ENCODE measurements at places on chromosomes 2 and 18. TPM values are rescaled to one million over a fixed set of nuclear protein-coding genes. Genes with fewer than 3 reads are reported as not detected.
A peak's percentile ranks its signal among the peaks of the same experiment; 100 is the strongest.

Gene PDCD1
- 16.0 TPM for total RNA-seq

Gene FRZB
- total RNA-seq: 2.5 TPM

Gene DYNAP
- total RNA-seq: 0.09 TPM

Gene AQP12B
- total RNA-seq: under 0.01 TPM

Gene PRKAG3
- not detected for total RNA-seq

- no peak for DNase-seq
- no peak overlapping the region for H3K27ac ChIP-seq
- no peaks in the 10 kb centered on the region for H3K27me3 ChIP-seq
- no peaks in the 10 kb centered on the region for H3K4me1 ChIP-seq
- no peak overlapping the region for H3K4me3 ChIP-seq
Observed at GRCh38 chr2:219912491-219912921, 285.1 kb downstream of the SLC4A3 start.

DNA sequence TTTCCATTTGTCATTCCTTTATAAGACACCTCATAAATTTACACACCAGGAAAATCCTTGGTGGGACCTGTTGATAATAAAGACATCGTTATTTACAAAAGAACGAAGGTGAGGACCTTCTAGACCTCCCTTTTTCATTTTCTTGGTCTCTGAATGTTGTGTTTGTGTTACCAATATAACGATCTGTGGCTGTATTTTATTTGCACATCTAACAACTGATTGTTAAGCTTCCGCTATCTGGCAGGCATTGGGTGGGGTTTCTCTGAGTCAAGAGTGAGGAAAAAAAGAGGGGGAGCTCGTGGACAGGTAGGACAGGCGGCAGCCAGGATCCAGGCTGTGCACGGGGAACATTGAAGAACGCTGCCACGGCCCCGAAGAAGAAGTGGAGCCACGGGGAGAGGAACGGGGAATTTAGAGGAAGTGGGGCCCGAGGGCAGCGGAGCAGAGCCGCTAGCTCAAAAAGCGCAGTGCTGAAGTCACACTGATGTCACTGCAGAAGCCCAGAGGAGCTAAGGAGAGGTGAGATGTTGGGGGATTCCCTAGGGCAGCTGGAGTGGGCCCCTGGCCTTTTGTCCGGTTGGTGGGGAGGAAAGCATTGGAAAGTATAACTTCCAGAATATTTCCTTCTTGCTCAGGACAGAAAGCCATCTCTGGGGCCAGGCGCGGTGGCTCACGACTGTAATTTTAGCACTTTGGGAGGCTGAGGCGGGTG is 20.9 kb upstream of the DNMT3A start:
- DNase-seq: no peak
- H3K27ac ChIP-seq: peak overlapping the region; percentile 75
- peaks cover 13% of the 10 kb centered on the region for H3K4me1 ChIP-seq

DNA sequence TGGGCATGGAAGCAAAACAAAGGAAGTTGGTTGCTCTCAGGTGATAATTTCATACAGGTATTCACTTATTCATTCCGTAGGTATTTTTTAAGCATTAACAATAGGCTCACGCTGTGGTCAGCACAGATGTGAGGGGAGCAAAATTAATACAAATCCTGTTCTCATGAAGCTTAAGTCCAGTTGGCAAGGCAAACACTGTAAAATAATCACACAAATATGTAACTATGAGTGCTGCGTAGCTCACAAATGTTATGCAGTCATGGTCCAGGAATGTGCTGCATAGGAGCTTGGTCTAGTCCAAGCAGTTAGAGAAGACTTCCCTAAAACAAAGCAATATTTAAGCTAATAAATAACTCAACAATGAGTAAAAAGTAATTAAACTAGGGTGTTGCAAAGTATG is 23.9 kb downstream of the SP5 start:
- no peaks in the 10 kb centered on the region for H3K4me1 ChIP-seq
- peaks cover 6% of the 10 kb centered on the region for H3K27me3 ChIP-seq

DNA sequence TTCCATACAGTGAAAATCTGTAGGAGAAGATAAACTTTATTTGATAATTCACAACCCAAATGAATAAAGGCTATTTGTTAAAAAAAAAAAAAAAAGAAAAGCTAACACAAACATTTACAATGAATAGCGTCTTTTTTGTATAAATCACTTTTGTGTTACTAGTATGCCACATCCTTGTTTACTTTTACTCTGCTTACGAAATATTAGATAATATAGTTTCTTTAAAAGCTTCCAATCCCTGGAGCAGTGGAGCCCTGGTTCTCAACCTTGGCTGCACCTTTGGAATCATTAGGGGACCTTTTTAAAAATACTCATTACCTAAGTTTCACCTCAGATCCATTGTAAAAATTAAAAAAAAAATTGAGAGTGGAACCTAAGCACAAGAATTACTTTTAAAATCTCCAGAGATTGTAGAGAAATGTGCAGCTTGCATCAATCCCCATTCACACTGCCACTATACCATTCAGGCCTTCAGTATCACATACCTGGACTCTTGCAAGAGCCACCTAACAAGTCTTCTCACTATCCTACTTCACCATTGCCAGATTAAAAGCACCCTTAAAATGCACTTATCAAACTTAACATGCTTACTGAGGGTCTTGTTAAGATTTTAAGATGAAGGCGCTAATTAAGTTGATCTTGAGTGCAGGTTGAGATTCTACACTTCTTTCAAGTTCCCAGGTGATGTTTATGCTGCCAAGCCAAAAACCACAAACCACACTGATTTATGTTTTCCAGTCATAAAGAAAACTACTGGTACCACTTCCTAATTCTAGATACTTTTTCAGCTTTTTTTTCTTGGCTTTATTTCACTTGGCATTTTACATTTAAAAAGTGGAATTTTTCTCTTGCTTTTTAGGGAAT is 59.7 kb upstream of the ZC3H15 start:
- no peak overlapping the region for H3K27ac ChIP-seq
- no peak for DNase-seq
- no peak overlapping the region for H3K4me3 ChIP-seq
- H3K27me3 ChIP-seq: no peaks in the 10 kb centered on the region
- no peaks in the 10 kb centered on the region for H3K36me3 ChIP-seq
- H3K4me1 ChIP-seq: no peaks in the 10 kb centered on the region

- H3K4me3 ChIP-seq: no peak overlapping the region
- H3K36me3 ChIP-seq: no peaks in the 10 kb centered on the region
- no peaks in the 10 kb centered on the region for H3K27me3 ChIP-seq
- H3K27ac ChIP-seq: peak overlapping the region; percentile 7
Observed at GRCh38 chr18:44826418-44827259, 146.0 kb downstream of the SETBP1 start.

DNA sequence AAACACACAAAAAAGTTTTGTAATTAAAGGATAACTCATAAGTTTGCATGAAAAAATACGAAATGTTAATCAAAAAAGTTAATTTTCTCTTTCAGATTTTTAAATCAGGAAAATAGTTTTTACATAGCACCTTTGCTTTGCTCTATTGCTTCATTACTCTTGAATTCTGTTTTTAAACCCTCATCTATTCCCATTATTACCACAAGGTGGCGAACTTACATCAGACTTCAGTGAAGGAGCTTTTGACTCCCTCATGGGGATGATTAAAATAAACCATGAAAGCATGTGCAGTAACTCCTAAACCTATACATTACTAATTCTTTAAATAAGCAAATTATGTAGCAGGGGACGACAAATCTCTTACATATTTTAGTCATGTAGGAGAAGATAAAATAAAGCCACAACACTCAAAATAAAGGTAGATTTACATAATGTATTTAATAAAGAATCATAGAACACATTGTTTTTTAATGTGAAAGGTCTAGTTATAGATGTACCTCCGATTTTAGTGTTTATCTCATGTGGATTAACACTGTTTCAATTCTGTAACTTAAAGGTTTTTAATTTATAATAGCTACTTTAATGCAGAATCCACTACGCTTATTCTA is 105.2 kb downstream of the NETO1 start:
- H3K27ac ChIP-seq: no peak overlapping the region
- no peaks in the 10 kb centered on the region for H3K4me1 ChIP-seq
- peak; percentile 57 for DNase-seq
- no peak overlapping the region for H3K4me3 ChIP-seq
- no peaks in the 10 kb centered on the region for H3K27me3 ChIP-seq
- no peaks in the 10 kb centered on the region for H3K36me3 ChIP-seq

GRCh38 chr18:32308493-32309120 is 118.8 kb downstream of the MEP1B start:
- no peak overlapping the region for H3K4me3 ChIP-seq
- H3K36me3 ChIP-seq: no peaks in the 10 kb centered on the region
- H3K27me3 ChIP-seq: no peaks in the 10 kb centered on the region
- H3K4me1 ChIP-seq: no peaks in the 10 kb centered on the region

DNA sequence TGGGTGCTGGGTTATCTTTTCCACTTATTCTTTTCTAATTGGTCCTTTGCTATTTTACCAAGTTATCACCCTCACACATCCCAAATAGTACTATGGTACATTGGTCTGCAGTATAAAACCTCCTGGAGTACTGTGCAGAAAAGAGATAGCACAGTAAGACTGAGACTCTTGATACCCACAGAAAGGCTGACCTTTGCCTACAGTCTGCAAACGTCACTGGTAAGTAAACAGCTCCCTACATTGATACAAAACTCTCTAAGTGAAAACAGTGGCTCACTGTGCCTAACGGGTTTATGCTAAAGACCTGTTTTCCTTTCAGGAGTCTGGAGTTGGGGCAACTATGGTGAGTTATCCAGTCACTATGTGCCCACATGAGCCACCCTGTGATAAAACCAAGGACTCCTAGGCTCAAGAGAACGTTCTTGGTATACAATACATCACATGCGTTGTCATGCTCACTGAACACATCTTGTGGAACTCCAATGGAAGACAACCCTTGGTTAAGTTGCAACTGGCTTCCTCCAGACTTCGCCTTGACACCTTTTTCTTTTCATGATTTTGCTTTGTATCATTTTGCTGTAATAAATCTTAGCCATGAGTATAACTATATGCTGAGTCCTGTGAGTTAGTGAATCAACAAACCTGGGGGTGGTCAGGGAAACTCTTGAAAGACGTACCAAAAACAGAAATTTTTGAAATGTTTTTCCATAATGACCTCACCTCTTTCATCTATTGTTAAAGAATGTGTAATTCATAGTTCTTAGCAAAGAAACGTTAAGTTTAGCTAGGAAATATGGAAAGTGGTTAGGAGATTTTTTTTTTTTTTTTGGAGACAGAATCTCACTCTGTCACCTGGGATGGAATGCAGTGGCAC is 104.9 kb downstream of the C2orf74 start:
- DNase-seq: no peak
- H3K27me3 ChIP-seq: no peaks in the 10 kb centered on the region
- no peaks in the 10 kb centered on the region for H3K4me1 ChIP-seq
- H3K4me3 ChIP-seq: no peak overlapping the region
- H3K36me3 ChIP-seq: peaks cover 42% of the 10 kb centered on the region
- H3K27ac ChIP-seq: no peak overlapping the region

DNA sequence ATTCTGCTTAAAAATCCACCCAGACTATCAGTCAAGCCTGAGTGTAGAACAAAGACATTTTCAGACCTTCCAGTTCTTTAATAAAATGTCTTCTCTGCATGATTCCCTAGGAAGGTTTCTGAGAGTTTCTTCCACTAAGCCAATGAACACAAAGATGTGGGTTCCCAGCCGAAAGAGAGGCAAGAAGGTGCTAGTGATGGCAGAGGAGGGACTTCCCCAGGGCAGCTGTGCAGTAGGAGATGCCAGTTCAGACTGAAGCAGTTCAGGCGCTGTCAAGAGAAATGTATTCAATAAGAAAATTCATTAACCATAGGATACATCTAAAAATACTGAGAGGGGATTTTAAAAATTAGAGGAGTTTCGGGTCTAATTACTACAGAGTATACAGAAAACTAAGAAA is 83.3 kb downstream of the RND3 start:
- H3K36me3 ChIP-seq: no peaks in the 10 kb centered on the region
- H3K27ac ChIP-seq: no peak overlapping the region
- H3K4me1 ChIP-seq: no peaks in the 10 kb centered on the region
- no peak for DNase-seq
- no peak overlapping the region for H3K4me3 ChIP-seq

- no peak overlapping the region for H3K4me3 ChIP-seq
- no peaks in the 10 kb centered on the region for H3K4me1 ChIP-seq
- H3K36me3 ChIP-seq: no peaks in the 10 kb centered on the region
- no peak for DNase-seq
- H3K27ac ChIP-seq: no peak overlapping the region
Observed at GRCh38 chr18:22900558-22901238, 32.4 kb upstream of the RBBP8 start.

GRCh38 chr2:46530639-46531038 is 51.3 kb downstream of the TMEM247 start:
- H3K4me1 ChIP-seq: peaks cover 12% of the 10 kb centered on the region
- DNase-seq: no peak
- no peaks in the 10 kb centered on the region for H3K27me3 ChIP-seq
- H3K36me3 ChIP-seq: no peaks in the 10 kb centered on the region
- H3K27ac ChIP-seq: no peak overlapping the region

- no peak overlapping the region for H3K27ac ChIP-seq
- no peak overlapping the region for H3K4me3 ChIP-seq
- no peaks in the 10 kb centered on the region for H3K27me3 ChIP-seq
- DNase-seq: no peak
- no peaks in the 10 kb centered on the region for H3K4me1 ChIP-seq
- no peaks in the 10 kb centered on the region for H3K36me3 ChIP-seq
Observed at GRCh38 chr2:150617351-150617978, 130.0 kb upstream of the RND3 start.

GRCh38 chr2:217655651-217656050 is 347.1 kb downstream of the TNS1 start:
- no peaks in the 10 kb centered on the region for H3K36me3 ChIP-seq
- H3K4me3 ChIP-seq: no peak overlapping the region
- no peaks in the 10 kb centered on the region for H3K27me3 ChIP-seq
- DNase-seq: no peak

DNA sequence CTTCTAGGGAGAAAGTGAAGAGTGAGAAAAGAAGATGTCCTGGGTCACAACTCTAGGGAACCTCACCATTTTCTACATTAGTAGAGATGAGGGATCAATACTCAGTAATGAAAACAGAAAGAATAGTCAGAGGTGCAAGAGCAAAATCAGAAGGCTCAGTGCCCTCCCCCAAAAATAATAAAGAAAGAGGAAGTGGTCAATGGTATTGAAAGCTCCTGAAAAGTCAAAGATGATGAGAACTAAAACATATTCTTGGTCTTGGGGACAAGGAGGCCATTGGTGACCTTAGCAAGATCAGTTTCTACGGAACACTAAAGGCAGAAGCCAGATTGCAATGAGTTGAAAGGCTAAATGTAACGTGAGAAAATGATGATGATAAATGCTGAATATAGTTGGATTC is 24.5 kb upstream of the MYO1B start:
- H3K27me3 ChIP-seq: no peaks in the 10 kb centered on the region
- H3K36me3 ChIP-seq: no peaks in the 10 kb centered on the region
- H3K4me3 ChIP-seq: no peak overlapping the region
- no peak for DNase-seq
- H3K27ac ChIP-seq: no peak overlapping the region

- no peaks in the 10 kb centered on the region for H3K36me3 ChIP-seq
- H3K4me3 ChIP-seq: no peak overlapping the region
- no peaks in the 10 kb centered on the region for H3K27me3 ChIP-seq
- H3K4me1 ChIP-seq: no peaks in the 10 kb centered on the region
Observed at GRCh38 chr18:46276748-46277147, 172.6 kb downstream of the HAUS1 start.

GRCh38 chr18:47997338-47997780 is 66.9 kb upstream of the SMAD2 start:
- DNase-seq: no peak
- H3K4me1 ChIP-seq: peaks cover 4% of the 10 kb centered on the region
- H3K27me3 ChIP-seq: no peaks in the 10 kb centered on the region

All from thymus (tissue), 14 donors.